Activated effector memory CD4-positive, alpha-beta T cell treated with Interleukin-2 at 50 U/mL for 16 hours (primary cell): ENCODE measurements at places on chromosomes 2 and 18.

DNA sequence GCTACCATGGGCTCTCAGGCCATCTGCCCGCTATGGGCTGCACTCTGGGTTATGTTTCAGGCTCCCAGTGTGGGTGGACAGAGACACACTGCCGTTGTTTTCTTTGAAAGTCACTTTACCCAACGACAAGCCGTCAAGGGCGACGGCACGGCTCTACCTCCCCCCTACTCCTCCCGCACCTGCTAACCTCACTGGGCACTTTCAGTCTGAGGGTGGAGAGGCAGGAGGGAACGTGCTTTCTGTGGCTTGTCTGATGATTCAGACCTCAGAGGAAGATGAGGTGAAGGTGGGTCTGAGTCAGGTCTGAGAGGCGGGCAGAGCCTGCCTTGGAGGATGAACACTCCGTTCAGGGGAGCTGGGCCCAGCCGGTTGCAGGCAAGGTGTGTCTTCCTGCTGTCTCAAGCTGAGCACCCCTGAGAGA is 147.6 kb upstream of the HDAC4 start:
- DNase-seq: peak; percentile 45

- DNase-seq: no peak
Observed at GRCh38 chr2:10964052-10964790, 52.5 kb downstream of the KCNF1 start.

DNA sequence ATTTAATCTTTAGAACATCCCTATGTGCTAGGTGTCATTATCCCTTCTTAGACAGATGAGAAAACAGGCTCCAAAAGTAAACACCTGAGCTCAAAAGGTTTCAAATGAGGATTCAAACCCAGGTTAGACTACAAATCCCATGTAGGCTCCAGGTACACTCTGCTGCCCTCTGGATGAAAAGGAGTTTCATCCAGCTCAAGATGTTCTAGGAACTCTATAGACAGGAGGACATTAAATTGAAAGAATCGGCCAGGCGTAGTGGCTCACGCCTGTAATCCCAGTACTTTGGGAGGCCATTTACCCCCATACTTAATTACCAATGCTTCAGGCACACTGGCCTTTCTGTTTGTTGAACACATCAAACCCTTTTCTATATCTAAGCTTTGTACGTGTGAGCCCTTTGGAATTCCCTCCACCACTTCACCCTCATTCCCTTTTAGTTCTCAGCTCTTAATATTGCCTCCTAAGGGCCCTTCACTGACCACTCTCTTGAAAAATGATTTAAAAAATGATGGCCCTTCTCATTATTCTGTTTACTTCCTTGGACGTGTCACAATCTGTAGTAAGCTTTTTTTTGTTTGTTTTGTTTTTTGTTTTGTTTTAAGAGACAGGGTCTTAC is 10.7 kb downstream of the SLC25A12 start:
- DNase-seq: no peak

- DNase-seq: no peak
Observed at GRCh38 chr2:126312579-126312978, 343.4 kb upstream of the GYPC start.

DNA sequence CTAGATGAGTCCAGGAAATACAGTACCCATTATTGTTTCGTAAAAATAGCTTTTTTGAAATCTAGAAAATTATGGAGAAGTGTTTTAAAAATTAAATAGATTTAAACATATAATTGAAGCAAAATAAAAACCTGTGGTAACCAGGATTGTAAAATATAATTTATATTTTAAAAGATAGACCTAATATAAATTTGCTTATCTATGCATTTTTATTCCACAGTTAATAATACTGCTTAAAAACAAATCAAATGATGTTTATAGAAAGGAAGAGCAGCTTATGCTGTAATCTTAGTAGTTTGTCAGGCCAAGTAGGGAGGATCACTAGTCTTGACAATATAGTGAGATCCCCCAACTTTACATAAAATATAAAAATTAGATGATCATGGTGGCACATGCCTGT is 388.9 kb upstream of the CNTNAP5 start:
- DNase-seq: no peak

DNA sequence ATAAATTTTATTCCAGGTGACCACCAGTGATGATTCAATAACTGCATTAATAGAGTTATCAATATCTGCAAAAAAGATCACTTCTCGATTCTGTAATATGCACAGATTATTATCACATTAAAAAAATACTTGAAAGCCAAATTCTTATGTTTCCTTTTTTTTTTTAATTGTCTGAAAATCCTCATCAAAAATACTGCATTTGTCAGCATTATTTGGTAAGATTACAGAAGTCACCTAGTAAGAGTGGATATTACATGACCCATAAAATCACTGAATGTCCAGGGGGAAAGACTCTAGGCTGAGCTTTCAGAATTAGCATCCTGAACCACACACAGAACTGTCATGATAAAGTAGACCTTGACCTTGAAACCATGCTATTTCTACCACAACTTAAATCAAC is 617.2 kb upstream of the CDH7 start:
- no peak for DNase-seq

DNA sequence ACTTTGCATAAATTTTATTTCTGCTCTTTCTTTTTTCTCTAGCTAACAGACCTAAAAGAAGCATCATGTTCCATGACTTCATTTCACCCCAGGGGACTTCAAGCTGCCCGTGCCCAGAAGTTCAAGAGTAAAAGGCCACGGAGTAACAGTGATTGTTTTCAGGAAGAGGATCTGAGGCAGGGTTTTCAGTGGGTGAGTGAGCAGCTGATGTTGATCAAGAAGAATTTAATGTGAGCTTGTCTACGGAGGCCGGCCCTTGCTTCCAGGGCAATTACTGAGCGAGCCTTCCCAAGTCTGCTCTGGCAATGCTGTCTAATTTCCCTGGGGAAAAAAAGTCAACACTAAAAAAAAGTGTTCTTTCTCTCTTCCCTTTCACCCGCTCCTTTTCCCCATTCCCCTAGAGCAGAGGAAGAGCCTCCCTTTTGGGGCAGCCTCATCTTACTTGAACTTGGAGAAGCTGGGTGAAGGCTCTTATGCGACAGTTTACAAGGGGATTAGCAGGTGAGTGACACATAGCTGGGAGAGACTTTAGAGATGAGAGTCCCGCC is 1.2 kb downstream of the CDK15 start:
- DNase-seq: no peak

DNA sequence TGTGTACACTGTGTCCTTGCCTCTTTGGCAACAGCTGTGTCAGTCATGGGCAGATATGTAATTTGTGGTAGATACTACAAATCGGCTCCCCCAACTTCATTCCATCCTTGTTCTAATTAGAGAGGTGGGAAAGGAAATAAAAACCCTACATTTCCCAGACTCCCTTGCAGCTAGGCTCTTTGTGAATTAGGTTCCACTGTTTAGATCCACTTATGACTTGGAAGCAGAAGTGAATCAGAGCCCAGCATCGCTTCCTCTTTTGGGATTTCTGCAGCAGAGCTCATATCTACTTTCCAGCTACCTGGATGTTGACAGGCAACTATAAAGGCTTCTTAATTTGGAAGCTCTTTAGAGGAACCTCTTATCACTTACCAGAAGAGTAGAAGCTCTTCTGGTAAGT is 34.1 kb upstream of the NARS1 start:
- DNase-seq: no peak

DNA sequence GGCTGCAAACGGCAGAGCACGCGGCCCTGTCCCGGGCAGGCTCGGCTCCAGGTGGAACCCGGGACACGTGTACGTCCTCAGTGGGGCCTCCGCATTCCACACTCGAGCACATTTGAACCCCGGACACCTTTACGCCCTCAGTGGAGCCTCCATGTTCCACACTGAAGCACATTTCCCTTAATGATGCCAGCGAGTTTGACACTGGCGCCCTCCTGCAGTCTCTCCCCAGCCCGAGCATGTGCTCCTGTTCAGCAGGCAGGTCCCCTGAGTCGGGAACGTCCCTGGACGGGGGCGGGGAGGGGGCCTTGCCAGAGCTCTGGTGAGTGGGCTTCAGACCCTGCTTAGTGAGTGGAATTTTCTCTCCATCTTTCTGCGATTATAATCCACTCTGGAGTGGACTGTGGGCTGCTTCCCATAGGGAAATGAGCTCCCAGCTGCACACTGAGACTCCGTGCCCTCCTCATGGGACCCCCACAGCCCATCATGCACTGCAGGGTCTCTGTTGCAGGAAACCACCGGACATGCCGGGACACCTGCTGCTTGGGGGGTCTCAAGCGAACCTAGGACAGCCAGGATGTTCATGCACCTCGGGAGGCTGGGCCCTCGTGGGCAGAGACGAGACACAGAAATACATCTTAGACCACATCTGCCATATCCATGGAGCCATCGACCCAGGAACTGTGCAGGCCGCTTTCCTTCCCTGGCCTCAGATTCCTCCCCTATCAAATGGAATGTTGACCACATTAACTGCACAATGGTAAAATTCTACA is 70.3 kb upstream of the SNTG2 start:
- DNase-seq: no peak

- DNase-seq: no peak
Observed at GRCh38 chr18:31439807-31440325, 7.7 kb upstream of the DSG3 start.

DNA sequence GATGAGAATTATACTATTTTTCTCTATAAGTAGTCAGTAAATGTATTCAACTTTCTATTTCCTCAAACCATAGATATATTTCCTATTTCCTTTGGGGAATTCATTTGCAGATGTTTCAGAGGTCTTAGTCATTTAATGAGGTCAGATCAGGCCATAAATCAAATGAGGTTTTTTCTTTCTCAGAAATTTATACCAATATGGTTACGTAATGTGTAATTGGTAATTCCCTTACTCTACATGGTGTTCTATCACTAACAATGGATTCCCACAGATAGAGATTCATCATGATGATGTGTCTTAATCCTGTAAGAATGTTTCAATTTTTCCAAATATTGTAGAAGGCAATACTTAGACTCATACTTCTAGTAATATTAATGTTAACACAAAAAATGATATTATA is 108.0 kb downstream of the DPP4 start:
- no peak for DNase-seq

GRCh38 chr2:12493031-12493513 is 223.7 kb upstream of the TRIB2 start:
- peak; percentile 29 for DNase-seq
